Thyroid gland (tissue), 4 donors: ENCODE measurements at places on chromosomes 3 and 15.
A peak's percentile ranks its signal among the peaks of the same experiment; 100 is the strongest.

GRCh38 chr3:11362600-11362999, 90.4 kb downstream of the ATG7 start:
- DNase-seq: no peak

GRCh38 chr3:55500555-55501330, 13.6 kb upstream of the WNT5A start:
- DNase-seq: no peak

- peak; percentile 63 for DNase-seq
Observed at GRCh38 chr3:194058189-194058571, 77.8 kb upstream of the HES1 start.

- DNase-seq: no peak
Observed at GRCh38 chr15:47708161-47708980, 8.9 kb upstream of the SEMA6D start.

- DNase-seq: no peak
Observed at GRCh38 chr15:42640109-42640508, 64.7 kb downstream of the STARD9 start.

DNA sequence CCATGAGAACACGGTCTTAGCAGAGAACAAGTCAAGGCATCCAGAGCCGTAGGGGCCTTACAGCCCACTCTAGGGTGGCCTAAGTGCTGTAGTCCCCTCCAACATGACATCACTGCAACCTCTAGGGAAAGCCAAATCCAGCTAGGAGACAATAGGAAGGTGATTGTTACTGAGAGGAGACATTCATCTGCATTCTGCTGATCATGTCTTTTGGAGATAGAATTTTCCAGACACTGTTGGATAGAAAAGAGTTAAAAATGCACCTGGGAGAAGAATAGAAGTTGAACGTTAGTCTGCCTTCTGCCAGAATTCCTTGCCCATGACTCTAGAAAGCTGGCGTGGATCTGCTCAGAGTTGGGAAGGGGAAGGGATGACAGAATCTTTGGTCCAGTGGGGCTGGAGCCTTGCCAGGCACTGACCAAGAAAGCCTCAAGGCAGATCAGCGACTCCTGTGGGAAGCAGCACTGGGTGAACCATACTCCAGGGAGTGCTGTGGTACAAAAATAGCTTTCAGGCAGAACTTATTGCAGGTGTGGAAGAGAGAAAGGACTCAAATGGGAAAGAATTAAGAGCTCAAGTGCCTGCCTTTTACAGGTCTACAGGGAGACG, 44.8 kb upstream of the RAF1 start:
- DNase-seq: peak; percentile 43

GRCh38 chr15:82174471-82175235, 87.9 kb downstream of the EFL1 start:
- no peak for DNase-seq

GRCh38 chr15:47293466-47294162, 423.7 kb upstream of the SEMA6D start:
- DNase-seq: peak; percentile 90

GRCh38 chr3:15171096-15171495, 35.0 kb upstream of the CAPN7 start:
- DNase-seq: no peak

DNA sequence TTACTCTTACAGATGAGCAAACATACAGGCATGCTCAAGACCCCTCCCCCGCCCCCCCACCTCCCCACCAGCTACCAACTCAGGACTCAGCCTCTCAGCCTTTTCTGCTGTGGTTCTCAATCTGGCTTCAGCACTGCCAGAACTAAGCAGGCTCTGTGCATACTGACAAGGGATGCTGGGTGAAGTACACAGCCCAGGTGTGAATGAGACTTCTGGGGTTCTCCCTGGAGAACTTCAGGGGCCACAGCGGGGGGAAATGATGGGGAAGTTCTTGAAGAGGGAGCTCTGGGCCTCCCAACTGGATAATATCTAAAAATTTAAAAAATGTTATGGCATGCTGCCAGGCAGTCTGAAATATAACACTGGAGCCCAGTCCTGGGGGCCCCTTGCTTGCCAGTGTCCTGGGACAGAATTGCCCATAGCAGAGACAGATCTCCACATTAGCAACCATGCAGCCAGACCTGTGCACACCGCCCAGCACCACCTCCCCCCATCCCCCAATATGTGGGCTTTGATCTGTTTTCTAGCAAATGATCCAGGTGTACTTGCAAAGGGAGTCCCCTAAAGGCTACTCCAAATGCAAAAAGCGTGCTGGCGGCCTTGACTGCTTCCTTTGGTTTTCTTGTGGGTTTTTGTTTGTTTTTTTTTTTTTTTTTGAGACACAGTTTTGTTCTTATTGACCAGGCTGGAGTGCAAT, 41.4 kb downstream of the PGPEP1L start:
- DNase-seq: no peak

GRCh38 chr3:132624790-132625189, 27.7 kb downstream of the ACKR4 start:
- no peak for DNase-seq

GRCh38 chr3:72280876-72281275, 495.9 kb upstream of the PROK2 start:
- no peak for DNase-seq

DNA sequence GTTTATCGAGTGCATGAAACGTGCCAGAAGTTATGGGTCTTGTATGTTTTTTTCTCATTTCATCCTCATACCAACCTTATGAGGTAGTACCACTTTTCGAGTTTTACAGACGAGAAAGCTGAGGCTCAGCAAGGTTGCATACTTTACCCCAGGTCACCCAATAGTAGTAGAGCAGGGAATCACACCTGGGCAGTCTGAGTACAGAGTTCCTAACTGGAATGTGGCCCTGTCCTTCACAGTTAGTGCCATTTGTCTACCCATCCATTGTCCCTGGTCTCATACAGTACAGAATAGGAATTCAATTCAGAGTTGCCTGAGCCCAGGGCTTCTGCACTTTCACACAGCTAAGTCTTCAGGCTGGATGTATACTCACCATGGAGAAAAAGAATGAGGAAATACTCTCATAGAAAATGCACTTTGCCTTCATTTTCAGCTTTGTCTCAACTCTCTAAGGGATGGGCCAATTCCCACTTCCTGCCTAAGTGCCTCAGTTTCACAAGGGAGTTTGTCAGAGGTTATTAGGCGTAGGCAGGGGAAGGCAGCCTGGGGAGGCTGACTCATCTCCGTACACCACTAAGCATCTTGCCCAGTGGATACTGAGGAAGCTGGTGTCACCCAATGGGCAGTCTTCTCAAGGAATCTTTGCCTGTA, 93.2 kb downstream of the TMEM212 start:
- no peak for DNase-seq

DNA sequence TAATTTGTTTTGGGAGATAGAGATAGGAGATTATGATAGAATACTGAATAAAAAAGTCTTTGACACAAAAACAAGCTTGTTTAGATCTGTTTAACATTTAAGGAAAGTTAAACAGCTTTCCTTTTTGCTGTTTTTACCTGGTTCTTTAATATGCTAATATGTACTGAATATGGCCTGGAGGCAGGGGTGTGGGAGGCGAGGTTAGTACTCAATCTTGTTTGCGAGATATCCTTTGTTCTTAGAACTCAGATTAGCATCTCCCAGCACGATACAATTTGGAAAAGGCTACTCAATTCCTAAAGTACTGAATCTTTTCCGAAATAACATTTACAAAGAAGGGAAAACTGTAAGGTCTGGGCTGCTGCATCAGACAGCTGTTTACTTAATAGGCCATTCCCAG, 40.8 kb upstream of the ST3GAL6 start:
- no peak for DNase-seq

DNA sequence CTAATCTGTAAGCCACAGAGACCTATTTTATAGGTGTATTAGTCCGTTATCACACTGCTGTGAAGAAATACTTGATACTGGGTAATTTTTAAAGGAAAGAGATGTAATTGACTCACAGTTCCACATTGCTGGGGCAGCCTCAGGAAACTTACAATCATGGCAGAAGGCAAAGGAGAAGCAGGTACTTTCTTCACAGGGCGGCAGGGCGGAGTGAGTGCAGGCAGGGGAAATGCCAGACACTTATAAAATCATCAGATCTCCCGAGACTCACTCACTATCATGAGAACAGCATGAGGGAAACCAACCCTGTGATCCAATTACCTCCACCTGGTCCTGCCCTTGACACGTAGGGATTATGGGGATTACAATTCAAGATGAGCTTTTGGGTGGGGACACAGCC, 108.7 kb downstream of the GALK2 start:
- DNase-seq: no peak

DNA sequence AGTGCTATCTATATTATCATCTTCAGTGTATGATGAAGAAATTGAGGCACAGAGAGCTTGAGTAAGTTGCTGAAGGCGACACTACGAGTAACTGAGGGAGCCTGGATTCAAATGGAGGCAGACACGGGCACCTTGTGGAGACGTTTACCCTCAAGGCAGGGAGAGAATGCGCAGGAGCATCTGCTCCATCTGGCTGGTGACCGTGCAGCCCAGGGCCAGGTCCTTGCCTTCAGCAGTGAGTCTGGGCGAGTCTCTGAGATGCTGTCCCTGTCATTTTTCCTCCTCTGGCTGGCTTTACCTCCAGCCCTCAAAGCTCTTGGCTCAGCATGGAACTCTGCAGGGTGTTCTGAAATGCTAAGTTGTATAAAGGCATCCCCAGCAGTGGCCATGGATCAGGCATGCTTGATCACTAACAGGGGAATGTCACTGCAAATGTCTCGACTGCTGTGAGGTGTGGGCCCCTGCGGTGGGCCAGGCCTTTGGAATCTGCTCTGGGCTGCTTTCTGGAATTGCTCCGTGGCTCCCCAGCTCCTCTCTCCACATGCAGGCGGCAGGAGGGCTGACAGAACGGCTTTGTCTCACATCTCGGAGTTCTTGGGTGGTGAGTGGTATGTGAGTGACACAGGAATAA, 19.7 kb downstream of the SPSB4 start:
- no peak for DNase-seq

DNA sequence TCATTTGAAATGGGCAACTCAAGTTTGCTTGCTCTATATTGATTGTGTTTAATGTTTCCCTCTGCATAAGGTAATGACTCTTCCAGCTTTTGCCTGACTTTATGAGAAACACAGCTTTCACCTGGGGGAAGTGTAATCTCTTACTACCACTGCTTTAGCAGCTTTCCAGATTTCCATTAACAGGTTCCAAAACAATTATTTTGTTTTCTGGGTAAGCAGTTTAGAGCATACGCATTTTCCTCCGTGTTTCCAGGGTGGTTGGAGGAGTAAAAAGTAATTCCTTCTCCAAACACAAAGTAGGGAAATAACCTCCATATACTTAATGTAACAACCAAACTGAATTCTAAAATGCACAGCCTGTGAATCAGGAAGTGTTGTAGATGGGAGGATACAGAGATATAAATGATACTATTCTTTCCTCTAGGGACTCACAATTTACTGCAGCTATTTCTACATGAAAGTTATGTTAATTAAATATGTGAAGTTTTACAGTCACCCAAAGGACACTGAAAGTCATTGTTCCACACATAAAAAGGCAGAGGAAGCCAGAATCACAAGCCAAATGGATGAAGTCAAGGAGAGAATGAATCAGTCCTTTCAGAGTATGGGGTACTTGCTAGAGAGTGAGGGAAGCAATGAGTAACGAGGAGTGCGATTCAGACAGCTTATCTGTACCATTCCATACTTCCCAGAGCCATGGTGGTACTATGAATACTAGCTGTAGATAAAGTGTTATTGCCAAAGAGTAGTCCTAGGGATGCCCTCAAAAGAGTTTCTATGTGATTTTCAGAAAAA, 16.6 kb downstream of the ST3GAL6 start:
- DNase-seq: no peak

- DNase-seq: peak; percentile 18
Observed at GRCh38 chr3:81581966-81582599, 179.4 kb downstream of the GBE1 start.

DNA sequence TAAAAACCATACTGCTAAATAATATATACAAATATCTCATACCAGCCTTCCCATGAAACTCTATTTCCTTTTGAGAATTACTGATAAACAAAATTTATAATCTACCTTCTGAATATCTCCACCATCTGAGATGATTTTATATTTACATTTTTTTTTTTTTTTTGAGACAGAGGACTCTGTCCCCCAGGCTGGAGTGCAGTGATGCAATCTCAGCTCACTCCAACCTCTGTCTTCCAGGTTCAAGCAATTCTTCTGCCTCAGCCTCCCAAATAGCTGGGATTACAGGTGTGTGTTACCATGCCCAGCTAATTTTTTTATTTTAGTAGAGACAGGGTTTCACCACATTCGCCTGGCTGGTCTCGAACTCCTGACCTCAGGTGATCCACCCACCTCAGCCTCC, 42.8 kb upstream of the IGF2BP2 start:
- no peak for DNase-seq

DNA sequence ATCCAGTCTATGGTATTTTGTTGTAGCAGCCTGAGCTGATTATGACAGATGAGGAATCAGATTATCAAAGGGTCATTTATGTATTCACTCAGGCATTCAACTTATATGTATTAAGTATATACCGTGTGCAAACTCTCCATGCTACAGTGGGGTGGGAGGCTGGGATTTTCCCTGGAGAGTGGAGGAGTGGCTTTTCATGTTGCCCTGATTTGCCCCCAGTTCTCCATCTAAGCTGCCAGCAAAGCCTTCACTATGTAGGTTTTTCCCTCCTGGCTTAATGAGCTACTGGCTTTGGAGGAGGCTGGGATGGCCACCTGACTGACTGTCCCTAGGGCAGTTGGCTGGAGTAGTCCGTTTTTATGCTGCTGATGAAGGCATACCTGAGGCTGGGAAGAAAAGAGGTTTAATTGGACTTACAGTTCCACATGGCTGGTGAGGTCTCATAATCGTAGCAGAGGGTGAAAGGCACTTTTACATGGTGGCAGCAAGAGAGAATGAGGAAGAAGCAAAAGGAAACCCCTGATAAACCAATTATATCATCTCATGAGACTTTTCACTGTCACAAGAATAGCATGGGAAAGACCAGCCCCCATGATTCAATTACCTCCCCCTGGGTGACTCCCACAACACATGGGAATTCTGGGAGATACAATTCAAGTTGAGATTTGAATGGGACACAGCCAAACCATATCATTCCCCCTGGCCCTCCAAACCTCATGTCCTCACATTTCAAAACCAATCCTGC, 253.9 kb downstream of the RPLP1 start:
- no peak for DNase-seq

DNA sequence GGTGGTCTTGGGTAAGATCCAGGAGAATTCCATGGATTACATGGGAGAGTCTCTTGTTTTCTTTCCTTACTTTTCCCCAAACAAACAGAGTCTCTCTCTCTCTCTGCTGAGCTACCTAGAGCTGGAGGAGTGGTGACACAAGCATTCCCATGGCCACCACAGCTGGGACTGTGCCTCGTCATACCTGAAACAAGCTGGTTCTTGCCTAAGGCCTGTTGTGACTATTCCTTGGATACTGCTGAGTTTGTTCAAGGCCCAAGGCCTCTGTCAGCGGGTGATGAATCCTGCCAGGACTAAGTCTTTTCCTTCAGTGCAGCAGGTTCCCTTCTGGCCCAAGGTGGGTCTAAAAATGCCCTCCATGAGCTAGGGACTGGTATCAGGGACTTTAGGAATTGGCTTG, 378.1 kb upstream of the ZNF385D start:
- DNase-seq: no peak

- DNase-seq: peak; percentile 10
Observed at GRCh38 chr3:52385157-52385556, 59.7 kb downstream of the SEMA3G start.

- DNase-seq: no peak
Observed at GRCh38 chr3:153043729-153044328, 118.2 kb upstream of the RAP2B start.
